ENCODE measurements at places on chromosomes 1 and 21.

GRCh38 chr21:14876524-14876840 is 188.3 kb downstream of the NRIP1 start:
- no peak for DNase-seq

DNA sequence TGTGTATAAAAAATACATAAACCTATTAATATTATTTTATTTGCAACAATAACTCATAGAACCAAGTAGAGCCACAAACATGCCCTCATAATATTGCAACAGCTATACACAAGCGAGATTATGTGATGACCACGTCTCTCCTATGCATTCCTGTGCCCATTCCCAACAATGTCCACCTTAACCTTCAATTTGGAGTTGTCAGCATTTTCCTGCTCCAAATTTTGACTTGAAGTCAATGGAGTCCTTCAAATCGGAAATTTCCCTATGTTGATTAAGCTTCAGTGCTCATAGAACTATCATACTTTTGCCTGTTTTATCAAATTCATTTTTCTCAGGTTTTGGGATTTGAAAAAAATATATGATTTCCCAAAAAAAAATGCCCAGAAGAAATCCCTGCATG is 27.4 kb upstream of the FAM20B start:
- no peak for DNase-seq

- no peak for DNase-seq
Measured at GRCh38 chr1:56562891-56563452, 16.4 kb downstream of the PLPP3 start.

- no peak for DNase-seq
Measured at GRCh38 chr1:101044749-101045148, 19.2 kb upstream of the DPH5 start.

DNA sequence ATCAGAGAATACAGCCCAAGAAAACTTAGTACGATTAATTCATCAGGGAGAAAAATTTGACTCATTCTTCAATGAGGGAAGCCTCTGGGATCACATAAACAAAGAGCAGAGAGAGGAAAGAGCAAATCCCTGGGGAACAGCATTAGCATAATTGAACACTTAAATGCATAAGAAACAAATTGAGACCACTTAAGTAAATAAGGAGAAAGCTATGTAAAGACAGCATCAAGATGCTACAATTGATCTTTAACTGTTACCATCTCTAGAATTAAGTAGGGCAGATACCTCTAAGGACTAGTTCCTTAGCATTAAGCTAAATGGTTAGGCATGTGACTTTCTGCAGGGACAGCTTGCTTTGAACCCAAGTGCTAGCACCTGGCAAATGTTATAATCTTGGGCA is 265.1 kb upstream of the NEGR1 start:
- no peak for DNase-seq

- DNase-seq, result no peak
Measured at GRCh38 chr21:32802954-32803353, 31.4 kb upstream of the PAXBP1 start.

DNA sequence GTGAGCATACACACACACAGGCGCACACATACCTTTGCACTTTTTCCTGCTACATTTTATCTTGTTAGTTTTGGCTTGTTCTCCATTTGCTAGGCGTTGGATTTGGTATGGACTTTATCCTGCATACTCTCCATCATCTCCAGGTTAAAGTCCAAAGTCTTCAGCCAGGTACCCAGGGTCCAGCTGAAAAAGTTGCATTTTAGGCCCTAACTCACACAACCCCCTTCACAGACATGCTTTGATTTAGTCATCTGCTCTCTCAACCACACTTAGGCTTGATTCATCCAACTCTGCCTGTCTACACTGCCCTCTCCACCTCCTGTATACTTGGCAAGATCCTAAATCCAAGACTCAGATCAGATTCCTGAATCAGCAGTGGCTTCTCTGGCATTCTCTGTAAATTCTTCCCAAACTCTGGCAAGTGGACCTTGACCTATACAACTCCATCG is 10.7 kb upstream of the LAMB3 start:
- no peak for DNase-seq

DNA sequence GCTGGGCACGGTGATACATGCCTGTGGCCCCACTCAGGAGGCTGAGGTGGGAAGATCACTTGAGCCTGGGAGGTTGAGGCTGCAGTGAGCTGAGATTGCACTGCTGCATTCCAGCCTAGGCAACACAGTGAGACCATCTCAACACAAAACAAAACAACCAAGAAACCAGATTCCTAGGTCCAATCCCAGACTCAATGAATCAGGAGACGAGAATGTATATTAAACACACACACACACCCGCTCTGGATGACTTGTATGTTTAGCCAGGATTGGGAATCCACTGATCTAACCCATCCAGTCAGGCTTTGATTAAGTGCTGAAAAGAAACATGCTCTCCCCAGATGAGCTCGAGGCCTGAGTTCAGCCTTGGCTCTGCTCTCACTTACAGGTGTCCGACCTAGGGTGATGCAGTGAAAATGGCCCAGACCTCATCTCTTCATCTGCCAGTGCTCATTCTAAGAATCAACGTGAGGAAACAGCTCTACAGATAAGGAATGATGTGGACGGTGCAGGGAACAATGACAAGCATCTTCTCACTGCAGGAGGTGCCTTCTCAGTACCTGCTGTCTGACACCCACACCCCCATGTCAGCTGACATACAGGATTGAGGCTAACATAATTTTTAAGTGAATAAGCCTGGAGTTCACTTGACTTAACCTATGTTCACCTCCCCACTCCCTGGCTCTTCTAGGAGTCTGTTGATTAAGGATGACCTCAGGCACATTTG is 15.3 kb upstream of the SRSF4 start:
- no peak for DNase-seq

DNA sequence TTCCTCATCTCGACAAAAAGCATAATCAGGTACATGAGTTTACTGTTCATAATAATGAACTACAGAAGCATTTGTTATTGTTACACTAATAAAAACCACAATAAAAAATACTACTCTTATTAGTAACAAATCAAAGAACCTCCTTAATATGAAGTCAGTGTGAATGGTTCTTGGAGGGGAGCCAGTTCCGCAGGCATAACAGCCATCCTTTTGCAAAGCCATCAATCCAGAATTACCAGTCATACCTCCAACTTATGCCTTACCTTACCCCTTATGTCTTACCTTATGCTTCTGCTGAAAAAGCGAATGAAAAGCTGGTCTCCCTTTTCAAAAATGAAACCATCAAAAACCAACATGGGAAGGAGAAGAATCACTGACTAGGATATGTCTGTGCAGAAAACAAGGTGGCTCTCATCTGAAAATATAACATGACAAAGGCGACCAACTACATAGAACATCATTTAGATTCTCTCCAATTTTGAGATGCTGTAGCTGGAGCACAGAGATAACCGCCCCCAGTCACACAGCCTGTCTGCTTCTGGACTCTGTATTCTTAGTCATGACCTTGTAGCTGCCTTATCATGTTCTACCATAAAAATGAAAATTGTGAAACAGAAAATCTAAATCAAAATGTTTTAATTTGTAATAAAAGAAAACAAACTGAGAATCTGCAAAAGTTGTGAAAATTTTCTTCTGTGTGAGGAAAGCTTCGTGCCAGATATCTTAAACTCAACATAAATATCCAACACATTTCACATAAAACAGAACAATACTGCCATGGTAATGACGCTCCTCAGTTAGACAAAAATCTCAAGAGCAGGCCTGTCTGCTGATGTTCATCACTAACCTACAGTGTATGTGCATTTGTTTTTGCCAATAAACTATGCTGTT is 438.2 kb downstream of the SMYD3 start:
- no peak for DNase-seq

- DNase-seq, result no peak
Measured at GRCh38 chr1:234989019-234989418, 139.6 kb downstream of the TOMM20 start.

DNA sequence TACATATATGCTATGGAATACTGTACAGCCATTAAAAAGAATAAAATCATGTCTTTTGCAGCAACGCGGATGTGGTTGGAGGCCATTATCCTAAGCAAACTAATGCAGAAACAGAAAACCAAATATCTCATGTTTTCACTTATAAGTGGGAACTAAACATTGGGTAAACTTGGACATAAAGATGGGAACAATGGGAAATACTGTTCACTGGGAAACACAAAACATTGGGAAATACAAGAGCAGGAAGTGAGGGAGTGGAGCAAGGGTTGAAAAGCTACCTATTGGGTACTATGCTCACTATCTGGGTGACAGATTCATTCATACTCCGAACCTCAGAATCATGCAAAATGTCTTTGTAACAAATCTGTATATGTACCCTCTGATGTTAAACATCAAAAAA is 17.3 kb upstream of the PPT1 start:
- DNase-seq, result no peak

DNA sequence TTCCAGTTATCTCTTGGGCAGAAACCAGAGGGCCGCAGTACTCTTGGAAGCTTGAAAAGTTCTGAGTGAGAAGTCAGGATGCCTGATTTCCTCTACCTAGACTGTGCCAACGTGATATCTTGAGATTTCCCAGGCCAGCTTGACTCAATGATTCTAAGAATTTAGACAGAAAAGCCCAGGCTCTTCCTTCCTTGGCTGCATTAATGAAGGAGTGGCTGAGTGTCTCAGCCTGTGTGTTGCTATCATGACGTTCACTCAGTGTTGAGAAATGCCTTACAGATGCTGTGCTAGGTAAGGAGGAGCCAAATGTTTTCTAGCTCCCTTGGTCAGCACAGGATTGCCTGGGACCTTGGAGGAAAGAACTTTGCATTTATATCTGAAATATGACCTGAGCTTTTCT is 454.1 kb upstream of the USP24 start:
- no peak for DNase-seq

DNA sequence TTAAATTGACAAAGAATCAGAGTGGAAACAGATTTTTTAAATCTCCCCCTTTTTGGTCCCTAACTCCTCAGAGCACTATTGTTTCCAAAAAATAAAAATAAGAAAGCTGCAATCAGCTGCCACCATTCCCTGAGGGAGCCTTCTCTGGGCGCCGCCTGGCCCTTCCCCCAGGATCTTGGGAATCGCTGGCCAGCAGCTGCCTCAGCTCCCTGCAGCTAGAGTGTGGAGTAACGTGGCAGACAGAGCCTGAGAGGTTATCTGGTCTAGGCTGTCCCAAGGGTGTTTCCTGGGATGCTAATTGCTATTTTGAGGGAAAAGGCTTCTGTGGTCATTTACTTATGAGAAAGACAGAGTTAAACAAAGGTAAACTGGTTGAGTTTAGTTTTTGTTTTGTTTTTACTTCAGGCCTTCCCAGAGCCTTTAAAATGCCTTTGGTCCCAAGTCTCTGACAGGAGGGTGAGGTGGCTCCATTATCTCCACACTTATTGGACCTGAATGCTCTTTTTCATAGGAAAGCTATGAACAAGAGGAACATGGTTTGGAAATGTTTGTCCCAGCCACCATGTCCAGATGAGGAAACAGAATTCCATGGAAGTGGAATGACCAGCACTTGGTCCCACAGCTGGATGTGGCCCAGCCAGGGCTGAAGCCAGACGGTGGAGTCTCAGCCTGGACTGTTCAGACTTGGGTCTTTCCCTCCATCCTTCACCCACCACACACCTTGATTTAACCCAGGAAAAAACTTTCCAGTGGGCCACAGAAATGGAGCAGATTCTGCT is 14.1 kb upstream of the KIAA1614 start:
- DNase-seq, result no peak

- DNase-seq, result peak; percentile 58
Measured at GRCh38 chr1:178867670-178868069, 3.2 kb downstream of the ANGPTL1 start.

DNA sequence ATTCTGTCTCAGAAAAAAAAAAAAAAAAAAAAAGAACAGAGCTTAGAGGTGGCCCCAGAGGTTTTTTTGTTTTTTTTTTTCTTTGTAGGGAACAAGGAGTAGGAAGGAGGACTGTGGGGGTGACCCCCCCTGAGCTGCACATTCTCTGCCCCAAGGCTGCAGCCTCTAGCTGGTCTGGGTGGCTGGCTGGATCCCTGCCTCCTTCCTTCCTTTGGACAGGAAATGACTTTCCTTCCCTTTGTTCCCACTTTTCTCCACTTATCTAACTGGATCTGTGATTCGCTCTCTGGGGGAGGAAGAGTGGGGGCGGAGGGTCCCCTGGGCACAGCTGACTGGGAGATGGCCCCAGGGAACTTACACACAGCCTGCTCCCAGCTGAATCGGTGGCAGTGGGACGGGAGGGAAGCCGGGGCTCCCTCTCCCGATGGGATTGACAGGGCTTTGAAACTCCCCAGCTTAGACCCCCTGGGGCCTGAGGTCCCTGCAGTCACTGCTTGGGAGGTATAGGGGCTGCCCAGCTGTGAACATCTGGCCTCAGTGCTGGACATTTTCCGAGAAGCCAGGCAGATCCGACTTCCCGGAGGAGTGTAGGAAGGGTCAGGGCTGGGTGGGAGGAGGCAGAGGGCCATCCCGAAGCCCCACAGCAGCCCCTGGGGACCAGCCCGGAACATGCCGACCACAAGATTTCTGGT is 2.1 kb downstream of the FBLIM1 start:
- no peak for DNase-seq

- peak; percentile 79 for DNase-seq
Measured at GRCh38 chr1:16082283-16083038, 9.0 kb upstream of the FAM131C start.

- DNase-seq, result no peak
Measured at GRCh38 chr1:203513585-203514031, 19.7 kb downstream of the OPTC start.

DNA sequence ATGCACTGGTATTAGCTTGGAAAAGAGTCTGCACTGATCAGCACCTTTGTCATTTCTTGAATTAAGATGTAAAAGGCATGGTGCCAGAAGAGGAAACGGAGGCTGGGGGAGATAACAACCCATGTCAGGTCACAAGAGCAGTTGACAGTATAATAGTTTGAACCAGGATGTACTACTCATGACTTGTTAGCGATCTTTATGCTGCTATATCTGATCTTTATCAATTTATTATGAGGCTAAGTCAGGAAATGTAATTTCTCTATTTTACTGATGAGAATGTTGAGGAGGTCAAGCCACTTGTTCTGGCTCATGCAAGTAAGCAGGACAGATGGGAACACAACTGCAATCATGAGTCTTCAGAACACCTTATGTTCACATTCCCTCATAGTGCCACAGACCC is 41.4 kb downstream of the RGS5 start:
- no peak for DNase-seq

- DNase-seq, result no peak
Measured at GRCh38 chr1:170711682-170712081, 47.8 kb downstream of the PRRX1 start.

DNA sequence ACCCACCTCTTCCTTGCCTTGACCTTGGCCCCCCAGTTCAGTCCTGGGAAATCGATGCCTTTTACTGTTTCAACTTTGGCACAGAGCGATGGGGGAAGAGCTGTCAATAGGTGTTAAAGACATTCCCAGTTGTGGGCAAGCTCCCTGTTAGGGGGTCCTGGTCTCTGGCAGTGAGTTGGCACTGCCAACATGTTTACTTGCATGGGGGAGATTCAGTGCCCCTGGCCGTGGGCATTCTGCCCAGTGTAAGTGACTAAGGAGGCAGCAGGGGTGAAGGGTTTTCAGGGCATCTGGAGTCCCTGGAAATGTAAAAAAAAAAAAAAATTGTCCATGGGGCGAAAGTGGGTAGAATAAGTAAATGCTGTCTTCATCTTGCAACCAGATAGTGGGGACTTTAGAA is 407.0 kb downstream of the PTPRU start:
- DNase-seq, result no peak
